Upper lobe of left lung (tissue), 6 donors: ENCODE measurements at places on chromosomes 3 and 15. TPM values are rescaled to one million over a fixed set of nuclear protein-coding genes. Genes with fewer than 3 reads are reported as not detected.

Gene CPNE9
- 0.20 TPM for total RNA-seq

Gene PTPN9
- 30.8 TPM for total RNA-seq

DNA sequence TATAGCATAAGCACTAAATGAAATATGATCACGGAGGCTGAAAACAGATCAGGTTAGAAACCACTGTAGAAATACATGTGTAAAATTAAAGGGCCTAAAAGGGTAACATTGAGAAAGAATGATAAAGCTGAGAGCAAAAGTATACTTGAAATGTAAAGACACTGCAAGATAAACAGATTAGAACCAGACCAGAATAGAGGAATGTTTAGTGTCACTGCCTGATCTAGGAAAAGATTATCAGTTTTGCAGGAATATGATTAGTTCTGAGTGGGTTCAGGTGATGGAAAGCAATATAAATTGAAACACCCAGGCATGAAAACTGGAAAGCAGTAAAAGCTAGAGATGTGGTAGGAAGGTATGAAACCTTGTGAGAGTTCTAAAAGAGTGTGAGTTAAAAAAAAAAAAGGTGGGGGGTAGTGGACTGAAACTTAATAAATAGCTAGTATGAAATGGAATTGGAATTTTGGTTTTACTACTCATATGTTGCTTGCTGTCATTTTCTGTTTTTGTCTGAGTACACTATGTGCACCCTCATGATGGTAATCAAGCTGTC lies 16.0 kb upstream of the C3orf38 start:
- DNase-seq: no peak

Gene SMAD6
- 92.6 TPM for total RNA-seq

GRCh38 chr3:29070959-29071634 lies 209.8 kb upstream of the RBMS3 start:
- DNase-seq: no peak

DNA sequence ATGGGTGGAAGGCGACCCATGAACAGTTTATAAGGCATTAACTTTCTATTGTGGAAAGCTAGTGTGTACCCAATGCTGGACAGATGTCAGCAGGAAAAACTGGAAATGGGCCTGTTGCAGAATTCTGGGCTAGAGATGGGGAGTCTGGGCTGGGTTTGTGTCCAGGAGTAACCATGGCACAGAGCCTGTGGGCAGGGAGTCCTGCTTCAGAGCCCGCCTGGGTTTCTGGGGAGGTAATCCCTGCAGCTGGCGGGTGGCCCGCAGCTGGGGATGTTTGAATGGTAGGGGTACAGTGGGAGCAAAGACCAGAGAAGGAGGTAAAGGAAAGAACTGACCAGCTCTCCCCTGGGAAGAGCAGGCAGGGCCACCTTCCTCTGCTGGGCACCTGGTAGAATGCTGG lies 25.7 kb downstream of the ACAA1 start:
- peak; percentile 28 for DNase-seq

- DNase-seq: no peak
Observed at GRCh38 chr15:29066838-29067237, 181.1 kb downstream of the APBA2 start.

Gene DNAJA4
- total RNA-seq: 30.4 TPM

DNA sequence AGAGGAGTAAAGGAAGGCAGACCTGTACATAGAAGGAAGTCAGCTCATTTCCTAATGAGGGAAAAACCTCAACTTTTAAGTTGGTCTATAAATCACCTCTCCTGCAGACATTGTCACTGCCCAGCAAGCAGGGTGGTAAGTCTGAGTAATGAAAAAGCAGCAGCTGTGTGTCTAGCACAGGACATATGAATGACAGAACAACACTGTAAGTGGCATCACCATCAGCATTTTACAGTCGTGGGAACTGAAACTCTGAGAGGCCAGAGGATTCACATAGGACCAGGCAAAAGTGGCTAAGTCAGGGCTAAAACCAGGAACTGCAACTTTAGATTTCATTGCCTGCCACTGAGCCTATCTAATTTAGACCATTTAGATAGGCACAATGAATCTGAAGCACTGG lies 235.6 kb downstream of the CLSTN2 start:
- no peak for DNase-seq

Gene RFT1
- total RNA-seq: 5.1 TPM

- no peak for DNase-seq
Observed at GRCh38 chr15:67101911-67102598, 36.7 kb downstream of the SMAD3 start.

- DNase-seq: no peak
Observed at GRCh38 chr15:29115093-29115991, 154.3 kb downstream of the NSMCE3 start.

Gene PHLDB2
- 39.6 TPM for total RNA-seq

- peak; percentile 62 for DNase-seq
Observed at GRCh38 chr3:96813134-96813819, 1.1 kb upstream of the EPHA6 start.

GRCh38 chr3:108406063-108406660 lies 104.2 kb downstream of the MYH15 start:
- DNase-seq: no peak

DNA sequence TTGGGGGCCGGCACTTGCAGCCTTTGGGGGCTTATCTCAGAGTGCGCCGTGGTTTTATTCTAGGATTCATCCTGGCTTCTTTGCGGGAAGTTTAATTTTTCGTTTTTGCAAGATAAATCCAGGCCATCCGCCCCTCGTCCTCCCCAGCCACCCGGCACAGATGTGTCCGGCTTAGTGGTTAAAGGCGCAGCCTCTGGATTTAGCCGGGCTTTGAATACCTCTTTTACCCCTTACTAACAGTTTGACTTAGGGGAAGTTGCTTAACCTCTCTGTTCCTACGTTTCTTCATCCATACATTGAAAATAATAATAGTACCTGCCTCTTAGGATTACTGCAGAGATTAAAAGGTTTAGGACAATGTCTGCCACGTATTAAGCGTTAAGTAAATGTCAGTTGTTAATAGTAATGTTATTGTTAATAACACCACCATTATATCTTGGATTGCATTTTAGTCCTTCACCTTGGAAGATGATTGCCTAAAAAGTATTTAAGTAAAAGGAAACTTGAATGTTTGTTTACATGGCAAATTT lies 714 bp downstream of the ECT2 start:
- DNase-seq: peak; percentile 29

Gene GPR176
- 5.0 TPM for total RNA-seq

Gene RNU5B-1
- total RNA-seq: not detected

Gene ZNF660
- 2.2 TPM for total RNA-seq

DNA sequence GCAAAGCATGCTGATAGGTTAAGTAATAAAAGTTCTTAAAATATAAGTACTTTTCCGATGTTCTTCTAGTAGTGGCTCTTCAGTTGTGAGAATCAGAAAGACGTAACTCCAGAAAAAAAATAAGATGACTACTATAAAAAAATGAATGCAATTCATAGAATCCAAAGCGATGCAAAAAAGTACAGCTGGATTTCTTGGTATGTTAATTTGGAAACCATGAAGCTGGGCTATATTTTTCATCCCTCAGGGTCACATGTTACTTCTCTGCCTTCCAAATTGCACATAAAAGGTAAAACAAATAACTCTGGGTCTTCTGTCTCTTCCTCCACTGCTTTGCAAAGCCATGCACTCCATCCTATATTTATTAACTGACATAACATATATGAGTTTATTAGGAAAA lies 843.9 kb upstream of the DPPA4 start:
- DNase-seq: no peak

DNA sequence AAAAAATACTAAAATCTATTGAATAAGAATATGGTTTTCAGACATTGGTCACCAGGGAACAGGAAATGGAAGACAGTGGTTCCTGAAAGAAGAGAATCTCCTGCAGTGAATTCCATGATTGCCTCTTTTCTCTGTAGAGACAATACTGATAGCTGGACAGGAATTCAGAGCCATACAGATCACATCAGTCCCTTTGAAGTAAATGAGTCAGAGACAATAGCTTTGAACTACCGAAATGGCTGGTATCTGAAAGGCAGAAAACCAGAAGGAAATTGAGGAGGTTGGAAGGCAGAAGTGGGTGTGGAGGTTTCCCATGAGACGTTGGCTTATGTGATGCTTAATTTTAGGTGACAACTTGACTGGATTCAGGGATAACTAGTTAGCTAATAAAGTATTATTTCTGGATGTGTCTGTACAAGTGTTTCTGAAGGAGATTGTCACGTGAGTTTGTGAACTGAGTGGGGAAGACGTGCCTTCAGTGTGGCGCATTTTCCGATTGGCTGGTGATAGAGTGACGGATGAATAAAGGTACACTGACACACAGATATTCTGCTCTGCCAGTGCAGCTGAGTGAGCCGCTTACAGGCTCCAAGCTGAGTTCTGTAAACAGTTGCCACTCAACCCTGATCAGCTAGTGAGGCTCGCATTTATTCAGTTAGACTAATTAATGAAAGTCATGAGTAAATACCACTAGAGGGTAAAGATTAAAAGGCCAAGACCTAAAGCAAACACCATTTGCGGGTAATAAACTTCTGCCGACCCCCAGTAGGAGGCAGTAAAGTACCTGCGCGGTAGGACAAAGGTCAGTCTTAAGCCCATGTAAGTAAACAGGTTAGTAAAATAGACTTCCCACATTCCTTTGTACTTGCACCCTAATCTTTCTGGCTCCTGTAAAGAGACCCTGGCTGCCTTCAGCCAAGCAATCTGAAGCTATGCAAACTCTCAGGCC lies 1298.6 kb downstream of the SI start:
- no peak for DNase-seq

- no peak for DNase-seq
Observed at GRCh38 chr15:100648951-100649350, 46.6 kb downstream of the ASB7 start.

GRCh38 chr3:51712963-51713362 lies 6.1 kb downstream of the GRM2 start:
- DNase-seq: peak; percentile 59

- DNase-seq: peak; percentile 42
Observed at GRCh38 chr3:123158899-123159390, 42.8 kb upstream of the SEC22A start.

DNA sequence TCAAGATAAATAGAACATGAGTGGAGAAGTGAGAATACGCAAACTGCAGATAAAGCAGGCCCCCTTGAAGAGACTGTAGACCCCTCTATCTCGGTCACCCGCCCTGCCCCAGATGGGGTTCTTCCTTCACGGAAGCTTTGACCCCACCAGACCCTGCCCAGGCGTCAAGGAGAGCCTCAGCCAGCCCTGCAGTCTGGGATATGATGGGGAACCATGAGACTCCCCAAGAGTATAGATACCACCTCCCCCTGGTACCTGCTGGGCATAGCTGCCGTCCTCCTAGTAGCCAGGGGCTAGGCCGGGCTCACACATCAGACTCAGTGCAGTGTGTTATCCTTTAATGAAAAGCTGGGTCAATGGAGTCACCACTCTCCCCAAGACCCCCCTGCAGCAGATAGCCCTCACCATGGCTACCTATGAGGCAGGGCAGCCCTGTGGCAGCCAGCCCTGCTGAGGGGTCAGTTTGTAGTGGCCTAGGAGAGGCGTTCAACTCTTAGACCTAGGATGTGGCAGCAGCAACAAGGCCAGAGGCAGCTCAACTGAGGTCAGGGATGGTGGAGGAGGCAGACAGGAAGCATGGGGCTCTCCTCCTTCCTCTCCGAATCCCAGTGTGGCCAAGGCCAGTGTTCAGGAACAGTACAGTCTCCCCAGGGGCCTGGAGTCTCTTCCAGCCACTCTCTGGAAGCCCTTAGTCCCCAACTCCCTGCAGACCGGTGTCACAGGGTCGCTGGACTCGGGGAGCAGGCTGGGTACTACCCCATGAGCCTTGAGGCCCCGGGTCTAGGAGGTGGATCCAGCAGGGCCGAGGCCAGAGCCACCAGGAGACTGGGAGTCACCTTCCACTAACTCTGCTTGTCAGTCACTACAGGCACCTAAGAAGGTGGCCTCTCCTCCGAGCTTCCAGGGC lies 26.1 kb downstream of the PLXNB1 start:
- no peak for DNase-seq

- no peak for DNase-seq
Observed at GRCh38 chr3:73461547-73461946, 163.2 kb downstream of the PDZRN3 start.

Gene RBM15B
- 22.0 TPM for total RNA-seq

GRCh38 chr15:98805434-98806274 lies 157.3 kb downstream of the IGF1R start:
- DNase-seq: no peak

Gene SIDT1
- total RNA-seq: 5.5 TPM

Gene XIRP1
- total RNA-seq: 0.07 TPM

Gene KNG1
- not detected for total RNA-seq

DNA sequence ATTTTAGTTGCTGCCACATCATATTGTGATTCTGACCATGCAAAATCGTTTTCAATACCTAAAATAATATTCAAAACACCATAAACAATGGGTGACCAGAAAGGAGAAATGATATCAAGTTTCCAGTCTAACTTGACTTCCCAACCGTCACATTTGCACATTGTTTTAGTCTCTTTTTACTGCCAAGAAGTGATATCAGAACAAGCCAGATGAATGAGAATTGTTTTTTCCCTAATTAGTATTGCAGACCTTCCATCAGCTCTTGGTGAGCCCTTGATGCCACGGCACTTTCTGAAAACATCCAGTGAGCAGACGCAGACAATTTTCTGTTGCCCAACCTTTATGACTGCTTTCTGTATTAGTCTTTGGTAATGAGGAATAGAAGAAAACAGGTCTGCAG lies 62.5 kb downstream of the SPATA16 start:
- no peak for DNase-seq
